ENCODE measurements at places on chromosomes 12 and 14.

DNA sequence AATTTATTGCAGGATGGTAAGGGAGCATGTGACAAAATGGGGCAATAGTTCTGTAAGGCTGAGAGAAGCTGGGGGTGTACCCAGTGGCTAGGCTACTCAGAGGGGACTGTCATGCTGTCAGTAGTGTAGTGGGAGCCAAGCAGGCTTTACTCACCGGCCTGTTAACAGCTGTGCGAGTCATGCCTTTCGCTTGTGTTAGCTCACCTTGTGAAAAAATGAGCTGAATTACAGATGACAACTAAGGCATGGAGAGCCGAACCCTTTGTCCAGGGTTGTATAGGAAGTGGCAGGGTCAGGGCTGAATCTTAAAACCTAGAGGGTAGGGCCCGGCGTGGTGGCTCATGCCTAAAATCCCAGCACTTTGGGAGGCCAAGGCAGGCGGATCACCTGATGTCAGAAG lies 37.9 kb downstream of the SH2B3 start:
- DNase-seq: peak; percentile 49

DNA sequence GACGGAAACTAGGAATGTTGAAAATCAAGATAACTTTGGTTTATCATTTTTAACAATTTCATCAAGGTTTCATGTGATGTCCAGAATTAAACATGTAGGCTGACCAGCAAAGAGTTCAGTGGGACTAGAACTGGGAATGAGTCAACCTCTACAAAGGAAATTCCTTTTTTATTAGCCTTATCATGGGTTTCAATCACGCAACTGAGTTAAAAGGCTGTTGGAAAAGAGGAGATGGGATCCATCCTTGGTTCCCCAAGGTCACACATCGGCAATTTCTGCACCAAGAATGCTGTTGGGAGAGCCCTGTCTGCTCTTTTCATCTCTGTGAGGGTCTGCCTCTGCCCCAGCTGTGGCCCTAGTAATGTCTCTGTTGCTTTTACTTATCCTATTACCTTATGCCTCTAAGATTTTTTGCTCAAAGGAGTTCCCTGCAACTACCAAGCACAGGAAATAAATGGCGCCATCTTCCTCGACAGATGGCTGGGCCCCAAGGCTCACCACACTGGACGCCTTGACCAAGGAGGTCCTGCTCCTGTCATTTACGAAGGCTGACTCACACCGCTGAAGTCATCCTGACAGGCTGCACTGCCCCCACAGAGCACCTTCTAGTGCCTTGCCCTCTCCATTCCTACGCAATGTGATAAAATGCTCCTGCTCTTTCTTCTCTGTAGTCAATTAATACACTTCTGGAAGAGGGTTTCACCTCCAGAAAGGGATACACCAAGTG lies 367.4 kb downstream of the GXYLT1 start:
- no peak for DNase-seq

DNA sequence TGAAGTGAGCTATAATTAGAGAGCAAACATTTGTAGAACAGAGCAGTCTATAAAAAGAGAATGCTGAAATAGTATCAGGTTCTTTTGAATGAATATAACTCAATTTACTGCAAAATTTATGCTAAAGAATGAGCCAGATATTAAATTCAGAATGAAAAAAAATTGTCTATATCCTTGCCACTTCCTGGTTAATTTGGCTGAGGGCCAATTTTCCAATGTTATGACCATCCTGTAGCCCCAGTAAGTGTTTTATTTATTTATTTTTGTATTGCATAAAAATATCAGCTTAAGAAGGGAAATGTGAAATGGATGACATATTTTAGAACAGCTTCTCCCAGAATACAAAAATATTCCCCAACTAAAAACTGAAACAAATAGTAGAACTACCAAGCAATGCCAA lies 263.4 kb downstream of the SOX5 start:
- DNase-seq: no peak

- peak; percentile 54 for DNase-seq
Measured at GRCh38 chr14:61025251-61026223, 44.5 kb downstream of the SLC38A6 start.

GRCh38 chr12:85441741-85442140 lies 161.7 kb downstream of the ALX1 start:
- DNase-seq: no peak

DNA sequence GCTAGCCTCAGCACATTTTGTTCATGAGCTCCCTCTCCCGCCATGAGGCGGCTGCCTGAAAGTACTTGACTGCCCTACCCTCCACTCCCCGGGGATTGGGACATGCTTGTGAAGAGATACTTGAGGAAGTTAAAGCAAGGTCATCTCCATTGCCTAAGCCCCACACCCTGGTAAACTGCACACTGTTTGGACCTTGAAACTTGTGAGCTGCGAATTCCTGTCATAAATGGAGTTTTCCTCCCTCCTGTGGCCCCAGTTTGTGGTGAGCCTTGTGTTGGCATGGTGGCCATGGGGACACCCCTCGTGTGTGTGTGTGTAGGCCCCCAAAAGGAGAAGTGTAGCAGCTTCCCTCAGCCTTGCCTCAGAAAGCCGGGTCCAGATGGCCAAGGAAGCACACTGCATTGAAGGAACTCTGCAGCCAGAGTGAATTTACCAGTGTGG lies 395.5 kb downstream of the ZFP36L1 start:
- peak; percentile 82 for DNase-seq

DNA sequence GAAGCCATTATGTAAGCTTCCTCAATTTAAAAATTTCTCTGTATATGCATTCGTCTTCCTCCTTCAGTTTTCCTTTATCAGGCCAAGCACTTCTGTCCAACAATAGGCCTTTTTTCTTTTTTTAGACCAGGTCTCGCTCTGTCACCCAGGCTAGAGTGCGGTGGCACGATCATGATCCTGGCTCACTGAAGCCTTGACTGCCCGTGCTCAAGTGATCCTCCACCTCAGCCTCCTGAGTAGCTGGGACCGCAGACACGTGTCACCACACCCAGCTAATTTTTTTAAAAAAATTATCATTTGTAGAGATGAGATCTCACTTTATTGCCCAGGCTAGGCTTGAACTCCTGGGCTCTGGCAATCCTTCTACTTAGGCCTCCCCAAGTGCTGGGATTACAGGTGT lies 25.8 kb downstream of the TAOK3 start:
- no peak for DNase-seq

DNA sequence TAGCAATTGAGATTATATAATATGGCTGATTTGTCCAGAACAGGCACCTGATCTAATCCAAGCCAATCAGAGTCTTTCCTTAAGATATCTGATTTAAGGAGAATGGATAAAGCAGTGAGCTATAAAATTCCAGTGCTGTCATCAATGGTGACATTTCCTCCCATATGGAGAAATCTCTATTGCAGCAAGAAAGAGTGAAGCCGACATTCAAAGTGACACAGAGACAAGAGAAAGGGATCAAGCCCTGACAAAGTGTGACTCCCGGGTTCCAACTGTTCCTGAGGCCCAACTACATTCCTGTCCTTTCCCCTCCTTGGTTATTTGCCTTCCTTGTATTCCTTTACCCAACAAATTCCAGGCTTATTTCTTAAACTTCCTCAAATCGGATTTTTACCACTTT lies 430.0 kb upstream of the SOX5 start:
- no peak for DNase-seq

GRCh38 chr14:37936971-37937370 lies 270.7 kb upstream of the SSTR1 start:
- no peak for DNase-seq

DNA sequence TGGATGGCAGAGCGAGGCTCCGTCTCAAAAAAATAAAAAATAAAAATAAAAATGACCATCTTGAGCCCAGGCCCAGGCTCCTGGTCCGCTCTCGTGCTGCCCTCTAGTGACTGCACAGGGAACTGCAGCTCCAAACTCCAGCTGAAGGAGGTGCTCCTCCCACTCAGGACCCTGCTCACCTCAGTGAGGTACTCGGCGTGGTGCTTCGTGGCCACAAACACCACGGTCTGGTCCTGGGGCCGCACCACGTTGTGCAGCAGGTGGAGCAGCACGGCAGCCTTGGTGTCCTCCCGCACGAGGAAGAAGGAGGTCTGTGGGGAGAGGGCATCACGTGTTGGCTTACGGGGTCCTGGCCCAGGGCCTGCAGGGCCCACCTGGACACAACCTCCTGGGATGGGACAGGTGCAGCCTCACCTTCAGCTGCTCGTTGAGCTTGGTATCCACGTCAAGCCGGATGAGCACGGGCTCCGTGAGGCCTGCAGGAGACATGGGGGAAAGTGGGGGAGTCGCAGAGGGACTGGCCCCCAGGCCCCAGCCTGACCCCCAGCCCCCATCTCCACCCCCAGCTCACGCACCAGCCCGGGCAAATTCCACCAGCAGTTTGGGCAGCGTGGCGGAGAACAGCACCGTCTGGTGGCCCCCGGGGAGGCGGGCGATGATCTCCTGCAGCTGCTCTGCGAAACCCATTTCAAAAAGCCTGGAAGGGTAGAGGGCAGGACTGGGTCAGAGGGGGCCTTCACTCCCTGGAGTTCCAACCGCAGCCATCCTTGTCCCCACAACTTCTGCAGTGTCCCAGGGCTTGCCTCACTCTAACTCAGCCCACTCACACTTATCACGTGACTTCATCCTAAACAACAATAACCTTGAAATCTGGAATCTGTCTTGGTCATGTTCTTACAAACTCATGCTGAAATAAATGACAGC lies 10.6 kb downstream of the DDX54 start:
- no peak for DNase-seq

GRCh38 chr12:131038961-131039950 lies 85.5 kb downstream of the ADGRD1 start:
- DNase-seq: no peak

DNA sequence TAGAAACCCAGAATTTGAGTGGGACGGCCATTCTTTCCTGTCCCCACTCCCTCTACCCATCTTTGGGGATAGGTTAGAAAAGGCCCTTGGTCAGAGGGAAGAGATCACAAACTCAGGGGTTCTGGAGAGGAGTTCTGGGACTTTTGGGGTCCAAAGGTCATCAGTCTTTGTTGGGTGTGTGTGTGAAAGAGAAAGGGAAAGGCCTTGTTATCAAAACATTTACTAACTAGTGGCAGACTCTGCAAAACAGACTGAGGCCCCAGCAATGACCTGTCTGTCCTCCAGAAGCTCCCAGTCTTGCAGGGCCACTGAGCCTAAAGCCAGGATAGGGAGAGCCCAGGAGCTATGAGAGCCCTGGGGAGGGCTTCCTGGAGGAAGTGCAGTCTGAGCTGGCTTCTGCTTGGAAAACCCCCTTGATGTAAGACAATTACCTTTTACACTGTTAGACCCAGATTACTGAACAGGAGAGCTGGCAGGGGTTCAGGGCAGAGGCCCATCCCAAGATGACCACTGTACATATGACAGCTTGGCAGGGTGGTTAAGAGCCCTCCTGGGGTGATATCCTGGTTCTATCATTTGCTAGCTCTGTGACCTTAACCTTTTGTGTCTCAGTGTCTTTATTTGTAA lies 429.1 kb upstream of the CCDC196 start:
- DNase-seq: no peak

GRCh38 chr14:54570631-54571415 lies 3.9 kb downstream of the SAMD4A start:
- no peak for DNase-seq
